ENCODE measurements at places on chromosomes 16 and 17. TPM values are rescaled to one million over a fixed set of nuclear protein-coding genes. Genes with fewer than 3 reads are reported as not detected.

The PRSS36 gene
- 8.6 TPM for polyA plus RNA-seq

DNA sequence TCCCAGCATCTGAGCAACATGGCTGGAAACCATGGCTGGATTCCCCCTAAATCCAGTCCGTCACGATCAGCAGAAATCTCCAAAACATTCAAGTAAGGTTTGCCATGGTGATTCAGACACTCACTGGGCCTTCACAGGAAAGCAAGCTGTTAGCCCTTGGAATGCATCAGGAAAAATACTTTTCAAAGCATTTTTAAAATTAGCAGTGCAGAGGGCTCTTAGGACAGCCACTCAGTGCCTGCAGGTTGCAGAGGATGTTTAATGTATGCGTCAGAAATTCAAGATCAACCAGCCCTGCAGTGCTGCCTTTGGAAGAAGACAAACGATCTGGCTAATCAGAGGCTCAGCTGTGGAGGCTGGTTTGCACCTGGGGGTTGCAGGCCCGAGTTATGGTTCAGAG is 50.3 kb downstream of the FOXL1 start:
- H3K4me3 ChIP-seq = no peak overlapping the region
- no peak for DNase-seq
- no peak overlapping the region for H3K27ac ChIP-seq

GRCh38 chr17:44547625-44548267 is 9.5 kb upstream of the FZD2 start:
- H3K4me3 ChIP-seq = no peak overlapping the region
- H3K27ac ChIP-seq = no peak overlapping the region
- H3K36me3 ChIP-seq = no peaks in the 10 kb centered on the region
- DNase-seq = no peak

DNA sequence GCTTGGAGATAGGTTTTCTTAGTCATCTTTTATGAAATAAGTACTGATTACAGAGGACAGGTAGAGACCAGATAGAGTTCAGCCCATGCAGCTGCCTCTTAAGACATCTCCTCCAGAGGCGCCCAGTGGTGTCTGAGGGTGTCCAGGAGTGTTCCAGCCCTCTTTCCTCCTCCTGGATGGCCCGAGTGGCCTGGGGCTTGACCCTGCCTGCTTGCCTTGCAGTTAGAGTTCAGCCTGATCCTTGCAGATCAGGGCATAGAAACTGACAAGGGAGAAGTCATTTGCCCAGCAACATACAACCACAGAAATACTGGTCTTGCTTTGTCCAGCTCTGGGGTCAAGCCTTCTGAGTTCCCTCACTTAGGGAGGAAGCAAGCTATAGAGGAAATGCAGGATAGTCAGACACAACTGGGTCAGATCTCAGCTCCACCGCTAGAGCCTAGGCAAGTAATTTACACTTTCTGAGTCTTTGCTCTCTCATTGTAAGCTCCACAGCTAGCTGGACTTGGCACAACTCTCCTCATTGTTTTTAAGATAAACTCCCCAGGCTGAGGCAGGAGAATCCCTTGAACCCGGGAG is 3.6 kb upstream of the CCL1 start:
- H3K4me3 ChIP-seq = no peak overlapping the region
- no peaks in the 10 kb centered on the region for H3K36me3 ChIP-seq
- peaks cover 5% of the 10 kb centered on the region for H3K4me1 ChIP-seq
- peaks cover 2% of the 10 kb centered on the region for H3K27me3 ChIP-seq
- DNase-seq = no peak

DNA sequence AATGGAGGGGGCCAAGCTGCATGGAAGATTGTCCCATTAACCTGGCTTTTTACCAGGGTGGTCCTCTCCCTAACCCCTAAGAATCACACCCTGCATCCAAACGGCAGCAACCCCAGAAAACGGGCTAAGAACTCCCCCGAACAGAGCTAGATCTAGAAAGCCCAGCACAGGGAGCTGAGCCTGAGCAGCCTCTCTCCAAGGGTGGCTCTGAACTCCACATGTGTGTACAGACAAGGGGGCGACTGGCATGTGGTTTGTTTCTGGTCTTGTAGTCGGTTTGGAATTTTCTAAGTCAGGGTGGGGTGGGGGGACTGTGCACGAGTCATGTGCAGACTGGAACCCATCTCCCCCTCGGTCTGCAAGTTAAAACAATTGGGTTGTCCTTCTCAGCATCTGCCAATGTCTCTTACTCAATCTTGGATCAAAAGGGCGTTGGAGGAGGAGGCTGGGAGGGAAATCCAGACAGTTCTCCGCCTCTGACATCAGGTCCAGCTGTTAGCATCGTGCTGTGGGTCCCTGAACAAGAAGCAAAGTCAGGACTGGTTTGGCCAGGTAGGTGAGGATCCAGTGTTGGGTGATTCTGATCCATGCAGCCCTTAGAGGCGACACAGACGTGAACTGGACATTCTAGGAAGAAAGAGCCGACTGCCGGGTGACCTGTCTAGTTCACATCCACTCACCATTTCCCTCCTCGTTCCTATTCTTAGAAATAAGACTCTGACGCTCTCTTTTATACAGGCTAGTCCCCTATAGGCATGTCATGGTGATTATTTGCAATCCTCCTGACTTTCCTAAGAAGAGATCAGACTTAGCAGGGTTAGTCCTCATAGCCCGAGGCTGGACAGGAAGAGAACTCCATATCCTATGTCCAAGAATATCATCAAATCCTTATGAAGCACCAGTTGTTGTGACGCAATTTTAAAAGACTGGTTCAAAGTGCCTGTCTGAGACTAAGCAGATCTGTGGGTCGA is 381.8 kb downstream of the SOX9 start:
- no peak overlapping the region for H3K27ac ChIP-seq
- no peak for DNase-seq
- peaks cover 3% of the 10 kb centered on the region for H3K27me3 ChIP-seq
- no peaks in the 10 kb centered on the region for H3K4me1 ChIP-seq

The KRT16 gene
- polyA plus RNA-seq = not detected

Data from immature natural killer cell (primary cell).